Hindlimb muscle (tissue), 1 donor: ENCODE measurements at places on chromosomes 7 and 10.

DNA sequence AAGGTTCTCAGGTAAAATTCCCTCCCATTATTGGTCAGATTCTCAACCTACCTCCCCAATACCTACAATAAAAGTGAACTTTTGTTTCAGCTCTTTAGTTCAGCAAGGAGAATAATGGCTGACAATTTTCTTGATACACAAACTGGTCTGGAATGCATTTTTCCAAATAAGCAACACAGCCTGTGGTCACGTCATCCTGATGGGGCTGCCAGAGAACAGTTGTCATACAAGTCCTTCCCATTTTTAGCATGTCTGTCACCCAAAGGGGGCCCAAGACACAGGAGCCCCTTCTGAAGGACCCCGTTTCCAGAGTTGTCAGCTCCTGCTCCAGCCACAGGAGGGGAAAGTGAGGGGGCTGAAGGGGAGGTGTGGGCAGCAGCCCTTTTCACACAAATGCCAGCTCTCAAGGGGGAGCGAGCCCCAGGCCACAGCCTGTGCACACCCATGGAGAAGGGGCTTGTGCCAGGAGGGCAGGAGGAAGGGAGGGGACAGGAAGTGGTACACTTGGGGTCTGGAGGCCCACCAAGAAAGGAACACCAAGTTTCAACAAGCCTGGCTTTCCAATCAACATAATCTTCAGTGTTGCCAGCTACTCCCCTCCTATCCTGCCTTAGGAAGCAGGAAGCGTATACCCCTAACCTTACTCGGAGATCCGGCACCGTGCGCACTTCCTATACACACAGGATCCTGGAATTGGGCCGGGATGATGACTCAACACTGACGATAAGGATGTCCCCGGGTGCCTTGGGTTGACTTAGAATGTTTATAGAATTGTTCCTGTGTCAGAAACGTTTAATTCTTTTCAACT, 43.4 kb upstream of the PDLIM1 start:
- DNase-seq, result no peak

- no peak for DNase-seq
Measured at GRCh38 chr7:16647435-16647960, 1.5 kb downstream of the BZW2 start.

DNA sequence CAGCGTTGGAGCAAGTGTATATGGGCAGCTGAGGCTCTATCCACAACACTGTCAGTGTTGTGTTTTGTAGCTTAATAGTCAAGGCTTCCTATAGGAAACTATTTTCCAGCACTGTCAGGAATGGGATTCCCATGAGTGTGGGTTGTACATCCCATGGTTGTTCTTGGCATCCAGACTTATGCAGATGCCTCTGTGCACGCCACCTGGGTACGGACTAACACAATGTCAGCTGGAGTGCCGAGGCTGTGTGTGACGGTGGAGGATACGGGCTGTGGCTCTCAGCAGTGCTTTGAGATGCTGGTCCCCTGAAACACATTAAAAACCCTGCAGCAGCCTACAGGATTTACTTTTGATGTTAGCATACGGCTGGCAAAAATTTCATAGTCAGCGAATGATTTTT, 350.0 kb downstream of the ACTR3B start:
- DNase-seq, result no peak

- no peak for DNase-seq
Measured at GRCh38 chr7:22487978-22488642, 11.9 kb downstream of the STEAP1B start.

- DNase-seq, result no peak
Measured at GRCh38 chr10:102492344-102492939, 10.1 kb downstream of the ACTR1A start.

DNA sequence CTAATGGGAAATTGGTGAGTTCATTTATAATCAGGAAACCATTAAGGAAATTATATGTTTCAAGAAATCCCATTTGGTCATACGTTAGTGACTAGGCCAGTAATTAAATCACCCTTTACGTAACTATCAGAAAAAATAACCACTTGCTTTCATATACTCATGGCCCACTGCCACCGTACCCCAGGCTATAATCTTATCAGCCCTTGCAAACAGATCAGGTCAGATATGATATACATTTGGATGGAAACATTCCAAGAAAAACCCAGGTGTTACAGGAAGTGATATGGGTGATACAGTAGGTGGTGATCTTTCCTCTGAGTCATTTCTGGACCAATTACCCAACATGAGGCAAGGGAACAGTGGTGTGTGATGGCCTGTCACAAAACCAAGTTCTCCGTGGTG, 481.0 kb upstream of the SEMA3A start:
- DNase-seq, result no peak

- no peak for DNase-seq
Measured at GRCh38 chr7:151013356-151013732, 10.9 kb downstream of the ATG9B start.

- DNase-seq, result no peak
Measured at GRCh38 chr10:33832124-33832787, 497.8 kb upstream of the NRP1 start.

DNA sequence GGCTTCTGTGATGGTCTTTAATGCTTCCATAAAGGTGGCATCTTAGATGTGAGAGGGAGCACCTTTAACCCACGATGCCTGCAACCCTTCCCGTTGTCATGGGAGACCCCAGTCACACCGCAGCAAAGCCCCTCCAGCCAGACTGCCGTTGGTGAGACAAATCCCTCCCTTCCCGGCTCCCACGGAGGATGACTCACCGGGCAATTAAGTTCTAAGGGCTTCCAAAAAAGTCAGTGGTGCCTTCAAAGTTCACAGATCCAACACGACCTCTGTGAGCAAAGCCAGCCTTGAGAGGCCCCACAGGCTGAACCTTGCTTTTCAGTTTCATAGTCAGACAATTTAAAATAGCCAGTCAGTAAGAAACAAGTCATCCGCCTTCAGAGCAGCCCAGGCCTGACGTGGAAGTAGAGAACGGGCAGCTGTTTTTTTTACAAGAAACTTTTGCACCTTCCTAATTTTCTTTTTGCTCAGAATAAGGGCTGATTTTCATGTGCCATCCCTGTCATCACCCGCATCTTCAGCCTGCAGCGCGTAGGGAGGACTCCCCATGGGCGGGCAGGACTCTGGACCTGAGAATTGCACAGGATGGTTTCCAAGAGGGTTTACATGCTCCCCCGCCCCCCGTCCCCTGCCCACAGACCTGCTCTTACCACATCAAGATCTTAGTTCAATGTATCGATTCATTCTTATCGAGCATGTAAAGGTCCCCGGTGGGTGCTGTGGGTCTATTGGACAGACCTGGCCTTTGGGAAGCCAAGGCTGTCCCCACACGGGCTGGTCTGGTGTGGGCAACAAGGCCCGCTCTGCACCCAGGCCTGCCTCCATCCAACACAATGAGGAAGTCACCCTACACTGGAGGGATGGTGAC, 333.9 kb downstream of the DNAJB6 start:
- DNase-seq, result no peak

DNA sequence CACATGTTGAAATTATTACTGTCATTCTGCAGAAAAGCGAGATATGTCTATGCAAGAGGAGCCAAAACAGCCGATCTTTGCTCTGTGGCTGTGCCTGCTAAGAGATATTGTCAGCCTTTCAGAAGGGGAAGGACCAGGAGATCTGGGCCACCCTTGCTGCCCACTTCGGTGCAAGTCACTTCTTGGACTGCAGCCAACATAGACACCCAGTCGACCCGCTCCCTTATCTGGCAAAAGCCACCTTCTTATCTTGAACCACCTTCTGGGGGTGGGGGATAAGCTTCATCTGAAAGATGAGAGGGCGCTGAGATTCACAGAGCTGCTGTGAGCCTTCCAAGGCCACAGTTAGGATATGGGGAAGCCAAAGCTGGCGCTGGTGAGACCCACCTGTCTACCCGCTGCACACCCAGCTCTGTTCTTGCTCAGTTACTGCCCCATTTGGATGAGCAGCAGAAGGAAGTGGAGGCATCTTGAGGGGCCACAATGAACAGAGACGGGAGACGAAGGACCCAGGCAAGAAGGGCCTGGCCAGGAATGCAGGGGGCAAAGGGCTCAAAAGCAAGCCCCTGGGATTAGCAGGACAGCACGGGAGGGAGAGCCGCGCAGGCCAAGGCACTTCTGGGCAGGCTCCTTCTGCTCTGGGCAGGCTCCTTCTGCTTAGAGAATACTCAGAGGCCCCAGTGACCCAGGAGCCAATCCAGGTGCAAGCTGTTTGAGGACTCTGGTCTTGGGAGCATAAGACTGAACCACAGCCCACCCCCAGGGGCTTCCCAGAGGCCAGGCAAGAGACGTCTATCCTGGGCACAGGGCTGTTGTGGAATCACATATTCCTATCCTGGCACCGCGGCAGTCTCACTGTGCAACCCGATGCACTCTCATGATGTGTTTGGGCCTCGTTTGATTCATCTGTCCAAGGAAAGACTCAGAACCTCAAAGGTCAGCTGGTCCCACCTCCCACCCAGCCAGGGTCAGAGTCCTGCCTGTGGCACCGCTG, 38.4 kb upstream of the NPFFR1 start:
- DNase-seq, result no peak

DNA sequence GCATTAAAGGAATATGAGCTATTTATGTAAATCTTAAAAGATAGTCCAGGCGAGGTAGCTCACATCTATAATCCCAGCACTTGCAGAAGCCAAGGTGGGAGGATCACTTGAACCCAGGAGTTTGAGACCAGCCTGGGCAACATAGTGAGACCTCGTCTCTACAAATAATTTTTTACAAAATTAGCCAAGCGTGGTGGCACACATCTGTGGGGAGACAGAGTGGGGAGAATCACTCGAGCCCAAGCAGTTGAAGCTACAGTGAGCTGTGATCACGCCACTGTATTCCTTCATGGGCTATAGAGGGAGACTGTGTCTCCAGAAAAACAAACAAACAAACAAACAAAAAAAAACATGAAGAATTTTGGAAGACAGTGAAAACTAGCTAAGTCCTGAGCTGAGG, 28.4 kb downstream of the HERC4 start:
- no peak for DNase-seq

DNA sequence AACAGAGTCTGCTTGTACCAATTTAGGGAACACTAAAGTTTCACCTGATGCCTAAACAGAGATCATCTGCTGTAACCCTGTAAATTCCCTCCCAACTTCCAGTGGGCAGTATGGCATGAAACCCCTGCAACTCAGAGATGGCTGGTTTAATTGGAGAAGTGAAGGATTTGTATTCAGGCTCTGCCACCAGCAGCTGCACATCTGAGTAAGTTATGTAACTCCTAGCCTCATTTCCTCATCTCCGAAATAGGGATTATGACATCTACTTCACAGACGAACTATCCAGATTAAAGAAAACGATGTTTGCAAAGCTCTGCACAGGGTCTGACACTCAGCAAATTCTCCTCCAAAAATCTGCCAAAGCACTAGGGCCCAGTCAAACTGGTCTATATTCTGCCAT, 493.0 kb downstream of the KCNMA1 start:
- no peak for DNase-seq

GRCh38 chr7:39735903-39736302, 112.5 kb downstream of the RALA start:
- no peak for DNase-seq

GRCh38 chr7:1898628-1899185, 228.6 kb downstream of the ELFN1 start:
- no peak for DNase-seq

DNA sequence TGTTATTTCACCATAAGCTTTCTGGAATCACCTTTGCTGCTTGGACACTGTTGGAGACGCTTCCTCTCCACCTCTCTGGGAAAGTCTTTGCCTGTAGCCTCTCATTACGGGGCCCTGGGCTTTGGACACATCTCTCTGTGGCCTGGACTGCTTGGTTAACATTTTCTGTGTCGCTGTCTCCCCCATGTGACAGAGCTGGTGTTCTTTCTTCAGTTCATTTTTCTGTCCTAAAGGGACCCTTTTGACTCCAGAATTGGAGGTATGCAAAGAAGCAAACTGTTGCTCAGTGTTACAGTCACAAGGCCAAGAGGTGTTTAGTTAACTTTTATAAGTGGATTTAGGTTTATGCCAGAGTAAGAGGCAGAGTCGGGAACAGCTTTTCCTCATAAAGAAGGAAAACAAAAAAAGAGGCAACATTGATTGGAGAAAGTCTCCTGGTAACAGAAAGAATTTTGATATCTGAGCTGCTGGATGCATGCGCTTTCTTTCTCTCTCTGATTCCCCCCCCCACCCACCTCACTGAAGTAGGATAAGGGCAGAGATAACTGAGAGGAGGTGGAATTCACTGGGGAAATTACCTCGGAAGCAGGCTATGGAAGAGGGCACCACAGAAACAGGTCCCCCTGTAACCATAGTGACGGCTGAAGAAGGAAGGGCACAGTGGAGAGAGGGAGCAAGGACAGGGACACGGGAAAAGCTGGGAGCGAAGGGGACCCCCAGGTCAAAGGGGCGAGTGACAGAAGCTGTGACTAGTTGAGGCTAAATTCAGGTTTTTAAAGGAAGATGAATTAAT, 57.8 kb downstream of the LGI1 start:
- DNase-seq, result no peak

DNA sequence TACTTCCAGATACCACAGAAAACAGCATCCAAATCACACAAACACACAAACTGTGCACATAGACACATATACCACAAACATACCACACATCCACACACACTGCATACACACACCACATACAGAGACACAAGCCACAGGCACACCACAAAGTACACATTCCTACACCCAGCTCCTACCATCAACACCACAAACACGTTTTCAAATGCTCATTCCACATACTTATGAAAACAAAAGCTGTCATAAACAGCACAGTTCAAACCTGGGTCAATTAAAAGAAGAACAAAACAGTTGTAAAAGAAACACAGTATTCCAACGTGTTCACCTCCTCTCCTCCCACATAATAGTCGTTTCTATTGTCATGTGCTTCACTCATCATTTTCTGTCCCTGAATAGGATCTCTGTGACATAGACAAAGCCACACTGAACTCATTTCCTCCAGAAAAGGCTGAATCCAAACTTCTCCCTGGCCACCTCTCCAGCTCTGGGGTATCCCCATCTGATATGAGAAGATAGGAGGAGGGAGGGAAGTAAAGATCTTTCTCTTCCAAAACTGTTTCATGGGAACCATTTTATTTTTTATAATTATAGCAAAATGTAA, 89.2 kb downstream of the CXCL12 start:
- DNase-seq, result no peak

GRCh38 chr10:75197066-75197465, 13.5 kb upstream of the VDAC2 start:
- DNase-seq, result no peak

GRCh38 chr7:129889133-129889844, 63.5 kb downstream of the UBE2H start:
- no peak for DNase-seq

- DNase-seq, result no peak
Measured at GRCh38 chr10:2782265-2782664, 285.1 kb upstream of the PFKP start.

GRCh38 chr10:11325817-11326216, 285.6 kb downstream of the USP6NL start:
- no peak for DNase-seq

- no peak for DNase-seq
Measured at GRCh38 chr7:11237742-11238141, 264.1 kb downstream of the PHF14 start.

DNA sequence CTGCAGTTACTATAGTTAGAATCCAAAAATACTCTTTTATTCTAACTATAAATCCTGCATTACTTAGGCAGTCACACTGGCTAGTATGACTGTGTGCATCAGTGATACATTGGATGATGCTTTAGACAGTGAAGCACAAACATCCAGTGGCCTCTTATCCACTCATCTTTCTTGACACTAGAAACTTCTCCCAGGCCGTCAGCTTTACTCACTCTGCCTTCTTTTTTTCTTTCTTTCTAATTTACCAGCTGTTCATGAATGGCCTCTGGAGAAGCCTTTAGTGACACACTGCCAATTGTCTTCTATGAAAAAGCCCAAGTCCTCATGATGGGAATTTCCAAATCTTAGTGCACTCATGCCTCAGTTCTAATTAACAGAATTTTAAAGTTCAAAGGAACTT, 26.2 kb upstream of the C10orf90 start:
- no peak for DNase-seq
